Natural killer cell treated with Interleukin-12 subunit alpha and Interleukin-12 subunit beta and Interleukin-15 and Interleukin-18, amount 100 ng/mL, for 72 hours (primary cell): ENCODE measurements at places on chromosomes 11 and 22.

DNA sequence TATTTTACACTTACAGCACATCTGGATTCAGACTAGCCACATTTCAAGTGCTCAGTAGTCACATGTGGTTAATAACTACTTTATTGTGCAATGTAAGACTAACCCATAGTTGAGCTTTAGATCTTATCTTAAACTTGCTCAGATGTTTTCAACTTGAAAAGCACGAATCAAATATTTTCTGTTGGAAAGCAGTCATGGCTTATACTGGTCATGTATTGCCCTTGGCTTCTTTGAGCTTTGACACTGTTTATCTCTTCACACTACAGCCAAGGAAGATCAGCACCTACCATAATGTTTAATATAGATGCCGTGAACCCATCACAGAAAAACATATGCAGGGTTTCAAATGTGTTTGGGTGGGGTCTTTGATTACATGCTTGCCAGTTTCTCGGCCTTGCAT, 4.4 kb downstream of the RBX1 start:
- DNase-seq = no peak
- H3K4me1 ChIP-seq = peaks cover 34% of the 10 kb centered on the region
- H3K4me3 ChIP-seq = no peak overlapping the region
- peak overlapping the region; percentile 92 for H3K27ac ChIP-seq

GRCh38 chr11:67275606-67276409, 9.5 kb downstream of the GRK2 start:
- peak overlapping the region; percentile 93 for H3K4me3 ChIP-seq
- DNase-seq = no peak
- H3K36me3 ChIP-seq = no peaks in the 10 kb centered on the region
- peaks cover 58% of the 10 kb centered on the region for H3K4me1 ChIP-seq

DNA sequence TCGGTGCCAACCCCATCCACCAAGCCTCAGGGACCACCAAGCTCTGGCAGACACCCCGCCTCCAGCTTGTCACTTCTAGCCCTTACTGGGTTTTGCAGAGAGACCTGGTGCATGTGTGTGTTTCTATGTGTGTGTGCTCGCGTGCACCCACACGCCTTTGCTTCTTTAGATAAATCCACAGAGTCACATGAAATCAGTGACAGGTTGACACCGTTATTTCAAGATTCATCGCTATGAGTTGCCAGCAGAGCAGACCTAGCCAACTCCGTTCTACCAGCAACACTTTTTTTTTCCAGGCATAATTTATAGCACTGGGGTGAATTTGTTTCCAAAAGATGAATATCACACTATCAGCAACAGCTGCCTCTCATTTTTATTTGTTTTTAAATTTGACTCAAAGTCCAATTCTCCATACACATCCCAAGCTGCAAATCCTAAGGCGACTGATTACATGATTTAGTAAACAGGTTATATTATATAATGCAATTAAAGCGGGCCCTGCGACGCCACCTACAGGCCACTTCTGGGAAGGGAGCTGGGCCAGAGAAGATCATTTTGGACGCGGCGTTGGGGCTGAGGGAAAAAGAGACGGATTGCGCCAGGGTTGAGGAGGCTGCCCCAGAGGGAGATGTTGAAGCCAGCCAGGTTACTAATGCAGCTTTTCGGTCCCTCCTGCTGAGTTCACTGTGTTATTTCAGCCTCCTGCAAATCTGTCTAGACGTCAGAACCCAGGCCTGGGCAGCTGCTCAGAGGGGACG, 150.5 kb downstream of the FEZ1 start:
- no peak overlapping the region for H3K4me3 ChIP-seq
- H3K36me3 ChIP-seq = no peaks in the 10 kb centered on the region
- H3K4me1 ChIP-seq = peaks cover 3% of the 10 kb centered on the region
- DNase-seq = no peak
- no peak overlapping the region for H3K27ac ChIP-seq

- peaks cover 4% of the 10 kb centered on the region for H3K4me1 ChIP-seq
- DNase-seq = no peak
- H3K4me3 ChIP-seq = no peak overlapping the region
- no peaks in the 10 kb centered on the region for H3K36me3 ChIP-seq
Measured at GRCh38 chr11:120219232-120219937, 8.6 kb downstream of the OAF start.

DNA sequence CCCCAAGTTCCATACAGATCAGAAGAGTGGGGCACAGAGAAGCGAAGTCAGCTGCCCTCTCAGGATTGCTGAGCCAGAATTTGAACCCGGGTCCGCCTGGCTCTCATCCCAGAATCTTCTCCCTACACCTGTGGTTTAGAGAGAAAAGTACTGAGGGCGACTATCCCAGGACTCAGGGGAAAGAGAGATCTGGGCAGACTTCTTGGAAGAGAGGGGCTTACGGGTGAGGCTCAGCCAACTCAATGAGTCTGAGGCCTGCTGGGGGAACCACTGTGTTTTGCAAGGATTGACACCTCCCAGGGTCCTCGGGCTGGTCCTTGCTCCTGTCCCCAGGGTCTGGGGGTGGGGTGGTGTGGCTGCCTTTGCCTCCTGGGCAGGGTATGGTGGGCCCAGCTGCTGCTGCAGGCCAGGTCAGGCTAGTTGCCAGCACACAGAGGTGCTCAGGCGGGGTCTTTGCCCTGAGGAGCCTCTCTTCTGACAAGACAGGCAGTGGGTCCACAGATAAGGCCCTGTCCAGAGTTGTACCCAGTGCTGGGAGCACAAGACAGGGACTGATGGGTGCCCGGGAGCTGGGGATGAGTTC, 1.2 kb downstream of the CAPN5 start:
- no peaks in the 10 kb centered on the region for H3K27me3 ChIP-seq
- H3K27ac ChIP-seq = no peak overlapping the region

DNA sequence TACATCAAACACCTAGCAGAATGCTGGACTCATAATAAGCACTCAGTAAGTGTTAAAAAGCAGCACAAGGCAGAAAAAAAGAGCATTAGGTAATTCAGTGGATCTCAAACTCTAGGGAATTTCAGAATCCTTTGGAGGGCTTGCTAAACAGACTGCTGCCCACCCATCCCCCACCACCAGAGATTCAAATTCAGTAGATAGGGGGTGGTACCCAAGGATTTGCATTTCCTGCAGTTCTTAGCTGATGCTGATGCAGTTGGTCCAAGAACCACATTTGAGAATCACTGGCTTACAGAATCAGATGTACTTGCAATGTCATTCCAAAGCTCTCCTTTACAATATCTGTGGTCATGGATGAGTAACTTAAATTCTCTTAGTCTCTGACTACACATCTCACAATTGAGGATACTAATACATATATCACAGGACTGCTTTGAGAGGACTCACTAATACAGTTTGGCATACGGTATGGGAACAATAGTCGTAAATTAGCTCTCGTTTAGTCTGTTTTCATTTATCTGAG, 664.5 kb downstream of the KCNA4 start:
- no peak overlapping the region for H3K27ac ChIP-seq
- no peak for DNase-seq
- H3K36me3 ChIP-seq = no peaks in the 10 kb centered on the region
- no peaks in the 10 kb centered on the region for H3K4me1 ChIP-seq
- no peaks in the 10 kb centered on the region for H3K27me3 ChIP-seq
- no peak overlapping the region for H3K4me3 ChIP-seq

- no peak for DNase-seq
- H3K36me3 ChIP-seq = peaks cover 4% of the 10 kb centered on the region
- no peak overlapping the region for H3K4me3 ChIP-seq
- no peaks in the 10 kb centered on the region for H3K4me1 ChIP-seq
- H3K27me3 ChIP-seq = no peaks in the 10 kb centered on the region
- no peak overlapping the region for H3K27ac ChIP-seq
Measured at GRCh38 chr11:35811783-35812182, 132.1 kb upstream of the LDLRAD3 start.
